T follicular helper cell (primary cell): ENCODE measurements at places on chromosomes 1 and 21.

DNA sequence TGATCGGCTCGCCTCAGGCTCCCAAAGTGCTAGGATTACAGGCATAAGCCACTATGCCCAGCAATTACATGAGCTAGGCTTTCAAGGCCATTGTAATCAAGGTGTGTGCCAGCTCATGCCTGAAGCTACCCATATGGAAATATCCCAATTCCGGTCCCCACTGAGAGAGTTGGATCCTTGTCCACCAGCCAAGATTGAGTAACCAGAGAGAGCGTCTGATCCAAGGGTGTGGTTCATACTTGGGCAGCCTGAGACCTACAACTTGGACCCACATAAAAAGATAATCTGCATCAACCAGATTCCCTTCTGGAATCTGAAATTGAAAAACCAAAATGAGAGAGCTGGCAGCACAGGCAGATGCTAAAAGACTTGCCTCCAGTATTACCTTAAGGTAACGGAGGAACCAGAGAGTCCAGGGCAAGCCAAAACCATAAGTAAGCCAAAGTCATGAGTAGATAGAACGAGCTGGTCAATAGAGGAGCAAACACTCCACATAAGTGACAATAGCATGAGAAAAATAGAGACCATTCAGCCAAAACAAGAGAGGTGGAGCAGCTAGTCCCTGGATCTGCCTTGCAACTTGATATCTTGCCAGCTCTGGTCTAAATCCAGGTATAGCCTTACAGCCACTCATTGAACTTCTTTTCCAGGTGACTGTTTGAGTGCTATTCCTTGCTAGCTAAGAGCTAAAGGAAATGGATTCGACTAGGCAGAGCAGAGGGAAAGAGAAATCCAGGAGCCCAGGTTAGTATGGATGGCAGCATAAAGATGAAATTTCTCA, 63.8 kb upstream of the ATP1A1 start:
- no peak for DNase-seq

DNA sequence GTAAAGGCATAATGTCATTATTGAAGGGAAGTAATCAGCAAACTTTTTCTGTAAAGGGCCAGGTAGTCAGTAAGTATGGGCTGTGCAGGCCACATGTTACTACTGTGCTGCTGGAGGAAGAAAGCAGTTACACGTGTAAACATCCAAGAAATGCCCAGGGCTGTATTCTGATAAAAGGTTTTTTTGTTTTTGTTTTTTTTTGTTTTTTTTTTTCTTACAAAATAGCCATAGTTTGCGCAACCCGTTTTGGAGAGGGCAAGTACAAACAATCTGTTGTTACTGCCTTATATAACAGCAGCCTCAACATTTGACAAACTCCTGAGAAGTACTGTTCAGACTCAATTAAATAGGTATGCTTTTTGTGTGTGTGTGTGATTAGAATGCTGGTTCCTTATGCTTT, 26.7 kb upstream of the MTMR11 start:
- DNase-seq: no peak

DNA sequence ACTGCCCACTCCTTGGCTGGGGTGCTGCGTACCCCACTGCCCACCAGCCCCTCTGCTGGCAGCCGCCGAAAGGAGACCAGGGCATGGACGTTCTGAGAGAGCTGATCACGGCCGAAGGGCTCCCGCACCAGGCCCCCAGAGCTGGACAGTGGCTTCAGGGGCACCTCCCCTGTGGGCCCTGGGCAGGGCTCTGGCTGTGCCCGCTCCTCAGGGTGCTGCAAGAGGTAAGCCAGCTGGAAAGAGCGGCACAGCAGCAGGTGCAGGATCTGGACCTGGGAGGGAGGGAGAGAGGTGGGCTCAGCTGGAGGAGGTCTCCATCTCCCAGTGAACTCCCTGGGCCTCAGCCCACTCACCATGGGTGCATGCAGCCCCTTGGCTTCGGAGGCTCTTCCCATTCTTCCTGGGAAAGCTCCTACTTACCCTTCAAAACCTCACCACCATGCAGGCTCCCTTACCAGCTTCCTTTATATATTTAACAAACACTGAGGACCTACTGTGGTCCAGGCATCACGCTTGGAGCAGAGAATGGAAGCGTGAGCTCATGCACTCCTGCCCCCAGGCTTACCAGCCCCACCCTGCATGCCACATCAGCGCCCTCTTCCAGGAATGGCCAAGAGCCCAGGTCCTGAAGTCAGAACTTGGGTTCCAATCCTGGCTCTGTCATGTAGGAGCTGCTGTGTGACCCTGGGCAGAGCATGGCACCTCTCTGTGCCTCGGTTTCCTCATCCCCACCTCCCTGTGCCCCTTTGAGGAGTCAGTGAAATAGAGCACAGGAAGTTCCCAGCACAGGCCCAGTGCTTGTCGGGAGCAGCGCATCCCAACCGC, 6.8 kb upstream of the KIF17 start:
- DNase-seq: no peak

GRCh38 chr1:204711103-204711946, 25.8 kb upstream of the LRRN2 start:
- no peak for DNase-seq

DNA sequence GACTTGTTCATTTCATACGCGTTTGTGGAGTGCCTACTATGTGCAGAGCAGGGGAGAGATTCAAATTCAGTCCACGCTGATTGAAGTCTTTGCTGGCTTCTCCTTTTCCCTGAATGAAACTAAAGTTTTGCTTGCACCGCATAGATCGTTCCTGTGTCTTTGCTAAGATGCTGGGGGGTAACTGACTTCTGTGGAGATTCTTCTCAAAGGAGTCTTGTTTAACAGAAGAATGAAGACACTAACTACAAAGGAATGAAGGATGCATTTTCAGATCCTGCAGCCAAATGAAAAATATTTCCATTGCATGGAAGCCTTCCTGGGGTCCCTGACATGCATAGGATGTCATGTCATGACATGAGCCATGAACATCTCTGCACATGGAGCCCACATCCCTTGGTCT, 26.9 kb upstream of the H6PD start:
- no peak for DNase-seq

DNA sequence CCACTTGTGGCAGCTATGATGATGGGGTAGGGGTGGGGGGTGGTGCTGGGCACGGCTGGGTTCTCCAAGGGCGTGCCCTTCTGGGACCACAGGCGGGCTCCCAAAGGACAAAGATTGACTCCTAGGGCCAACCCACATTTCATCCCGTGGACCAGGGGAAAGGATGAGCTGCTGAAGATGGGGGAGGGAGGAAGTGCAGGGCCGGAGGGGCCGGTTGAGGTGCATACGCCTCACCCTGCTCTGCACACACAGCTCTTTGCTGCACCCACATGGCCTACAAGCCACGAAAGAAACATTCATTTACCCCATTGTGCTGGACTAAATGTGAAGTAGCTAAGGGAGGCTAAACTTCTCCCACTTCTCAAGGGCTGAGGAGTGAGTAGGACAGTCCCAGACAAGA, 34.2 kb upstream of the GNPAT start:
- DNase-seq: no peak
